ENCODE measurements at places on chromosomes 6 and 20.

- no peak for DNase-seq
Observed at GRCh38 chr6:16374461-16375200, 136.2 kb downstream of the GMPR start.

DNA sequence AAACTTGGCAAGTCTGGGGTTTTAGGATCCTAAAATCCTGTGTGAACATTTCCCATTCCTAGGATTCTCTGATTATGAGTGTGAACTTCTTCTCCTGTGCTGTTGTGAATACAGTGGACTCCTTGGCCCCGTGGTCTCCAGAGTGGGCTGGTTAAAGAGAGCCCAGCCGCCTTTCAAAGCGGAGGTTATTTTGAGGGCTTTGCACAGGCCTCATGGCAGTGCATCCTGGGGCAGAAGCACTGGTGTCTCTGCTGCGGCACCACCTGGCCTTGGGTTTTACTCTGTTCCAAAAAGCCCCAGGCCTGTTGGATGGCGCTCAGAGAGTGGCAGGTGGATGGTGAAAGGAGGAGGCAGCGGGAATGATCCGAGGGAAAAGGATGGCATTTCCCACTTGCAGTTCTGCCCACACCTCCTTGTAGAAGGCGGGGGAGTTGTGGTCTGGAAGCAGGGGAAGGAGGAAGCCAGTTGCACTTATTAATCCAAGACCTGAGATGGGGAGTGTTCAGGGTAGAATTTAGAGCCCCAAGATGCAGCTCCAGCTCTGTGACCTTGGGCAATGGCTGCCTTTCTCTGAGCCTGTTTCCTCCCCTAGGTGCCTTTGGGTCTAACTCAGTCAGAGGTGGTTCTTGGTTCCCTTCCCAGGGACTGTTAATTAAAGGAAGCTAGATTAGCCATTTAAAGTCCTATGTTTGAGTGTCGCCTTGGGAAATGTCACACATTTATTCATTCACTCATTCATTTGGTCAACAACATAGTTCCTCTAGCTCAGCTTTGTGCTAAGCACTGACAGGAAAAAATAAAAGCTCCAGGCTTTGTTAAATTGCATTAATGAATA, 22.4 kb downstream of the MMP24 start:
- DNase-seq = no peak

DNA sequence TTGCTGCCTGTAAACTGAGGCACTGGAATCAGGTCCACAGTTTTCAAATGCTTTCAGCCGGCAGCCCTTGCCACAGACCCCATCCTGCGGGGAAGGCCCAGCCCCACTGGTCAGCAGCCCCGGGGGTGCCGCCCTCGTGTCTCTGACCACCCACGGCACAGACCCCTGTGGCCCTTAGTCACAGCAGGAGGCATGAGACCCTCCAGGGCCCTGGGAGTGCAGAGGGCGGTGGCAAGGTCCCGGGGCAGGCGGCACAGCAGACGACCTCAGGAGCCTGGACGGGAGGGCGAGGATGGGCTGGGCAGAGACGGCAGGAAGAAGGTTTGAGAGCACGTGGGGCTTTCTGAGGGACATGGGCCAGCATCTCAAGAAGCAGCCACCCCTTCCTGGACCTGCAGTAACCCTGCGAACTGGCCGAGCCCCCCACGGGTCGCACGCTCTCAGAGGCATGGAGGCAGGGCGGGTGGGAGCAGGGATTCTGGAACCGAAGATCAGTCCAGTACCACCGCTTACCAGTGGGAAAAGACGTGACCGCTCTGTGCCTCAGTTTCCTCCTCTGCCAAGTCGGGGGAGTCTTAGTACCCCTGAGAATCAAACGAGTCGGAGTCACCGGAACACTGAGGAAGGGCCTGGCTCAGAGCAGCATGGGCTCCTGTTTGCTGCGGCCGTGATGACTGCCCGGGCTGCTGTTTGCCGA, 140.7 kb downstream of the TAF4 start:
- DNase-seq = no peak

GRCh38 chr20:45629496-45630100, at the start of gene WFDC10A:
Gene WFDC10A, plus strand, starts transcription at chr20:45629739. Its CDS starts 75 bp downstream, at chr20:45629814.
- no peak for DNase-seq

GRCh38 chr6:89522778-89523177, 89.8 kb downstream of the ANKRD6 start:
- DNase-seq = no peak

- no peak for DNase-seq
Observed at GRCh38 chr20:7195704-7196103, 428.2 kb downstream of the BMP2 start.

GRCh38 chr6:88843040-88843439, 120.4 kb downstream of the RNGTT start:
- no peak for DNase-seq

DNA sequence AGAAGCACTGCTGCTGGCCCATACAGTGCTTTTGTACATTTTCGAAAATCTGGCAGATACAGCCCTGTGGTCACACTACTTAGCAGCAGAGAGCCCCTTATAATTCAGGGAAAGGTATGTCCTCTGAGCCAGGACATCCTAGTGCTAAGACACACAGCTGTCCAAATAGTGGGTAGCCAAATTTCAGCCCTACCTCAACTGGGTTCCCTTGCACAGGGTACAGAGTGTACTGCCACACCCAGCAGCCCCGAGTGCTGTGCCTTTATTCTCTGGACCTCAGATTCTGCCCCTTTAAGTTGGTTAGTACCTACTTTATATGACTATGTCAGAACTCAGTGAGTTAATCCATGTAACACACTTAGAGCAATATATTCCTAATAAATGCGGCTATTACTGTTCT, 47.6 kb downstream of the PRPH2 start:
- no peak for DNase-seq

DNA sequence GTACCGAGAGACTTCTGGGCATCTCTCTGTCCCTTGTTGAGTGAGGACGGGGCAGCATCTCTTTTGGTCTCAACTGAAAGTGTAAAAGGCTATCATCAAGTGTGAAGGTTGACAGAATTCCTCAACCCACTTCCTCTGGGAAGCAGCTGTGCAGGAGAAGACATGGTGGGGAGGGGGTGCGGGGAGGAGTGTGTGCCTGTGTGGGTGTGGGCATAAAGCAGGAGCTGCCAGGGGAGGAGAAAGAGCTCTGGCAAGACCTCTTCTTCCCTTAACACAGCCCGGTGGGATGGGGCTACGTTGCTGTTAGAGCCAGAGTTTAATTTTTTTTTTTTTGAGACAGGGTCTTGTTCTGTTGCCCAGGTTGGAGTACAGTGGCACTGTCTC, 31.8 kb downstream of the CPXM1 start:
- DNase-seq = no peak

DNA sequence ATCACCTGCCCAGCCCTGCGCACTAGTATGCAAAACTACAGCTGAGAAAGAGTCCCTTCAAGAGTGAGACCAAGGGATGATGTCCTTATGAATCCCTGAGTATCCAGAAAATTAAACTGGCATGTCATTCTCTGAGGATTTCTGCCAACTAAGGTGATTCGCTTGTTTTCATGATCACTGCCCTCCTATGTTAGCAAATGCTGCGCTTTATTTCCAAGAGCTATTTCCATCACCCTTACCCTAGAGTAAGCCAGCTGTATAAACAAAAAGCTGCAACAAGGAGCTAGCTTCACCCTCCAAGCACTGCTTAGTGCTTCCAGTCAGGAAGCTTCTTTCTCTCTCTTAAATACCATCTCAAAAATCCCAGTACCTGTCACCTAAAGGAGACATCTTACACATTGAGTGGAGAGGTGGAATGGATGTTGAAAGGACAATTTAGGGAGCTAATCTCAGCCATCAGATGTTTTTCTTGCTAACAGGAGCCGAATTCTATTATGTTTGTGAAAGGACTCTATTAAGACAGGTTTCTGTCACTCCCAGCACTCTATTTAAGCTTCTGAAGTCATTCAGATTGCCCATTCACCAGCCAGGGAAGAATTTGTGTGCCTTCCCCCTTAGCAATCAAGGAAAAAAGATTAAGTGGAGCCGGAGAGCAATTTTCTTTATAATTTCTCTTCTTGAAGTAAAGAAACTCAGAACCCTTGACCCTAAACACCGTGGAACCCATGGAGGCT, 322.2 kb downstream of the NRN1 start:
- no peak for DNase-seq

DNA sequence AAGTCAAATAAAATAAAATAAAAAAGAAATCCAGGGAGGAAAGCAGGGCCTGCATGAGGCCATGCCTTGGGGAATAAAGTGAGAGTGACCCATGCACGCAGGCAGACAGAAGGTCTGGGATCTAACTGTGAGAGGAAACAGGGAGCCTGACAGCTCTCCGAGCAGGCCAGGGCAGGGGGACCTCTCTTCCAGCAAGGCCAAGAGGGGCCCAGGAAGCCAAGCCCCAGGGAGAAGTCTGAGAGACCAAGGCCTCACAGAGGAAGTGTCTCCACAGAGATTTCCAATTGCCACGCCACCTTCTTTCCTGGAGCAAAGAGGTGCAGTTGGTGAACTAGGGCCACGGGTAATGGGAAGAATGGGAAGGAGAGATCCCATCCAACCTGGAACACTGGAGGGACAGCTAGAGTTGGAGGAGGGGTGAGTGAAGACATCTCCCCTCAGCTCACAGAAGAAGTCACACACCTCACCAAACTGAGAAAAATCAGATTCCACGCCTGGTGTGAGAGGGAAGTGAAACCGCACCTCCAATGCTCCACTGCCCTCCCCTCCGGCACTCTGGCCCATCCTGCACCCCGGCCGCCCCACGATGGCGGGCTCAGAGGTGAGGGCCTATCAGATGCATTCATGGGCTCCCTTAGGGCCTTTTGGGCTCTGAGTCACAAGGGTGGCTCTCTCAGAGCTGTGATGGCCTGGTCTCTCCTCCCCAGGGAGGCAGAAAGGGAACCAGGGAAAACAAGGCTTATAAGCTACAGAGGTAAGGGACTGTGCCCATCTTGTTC, 25.1 kb upstream of the TAF8 start:
- no peak for DNase-seq

GRCh38 chr6:41736186-41736733, 852 bp upstream of the TFEB start:
- DNase-seq = no peak

DNA sequence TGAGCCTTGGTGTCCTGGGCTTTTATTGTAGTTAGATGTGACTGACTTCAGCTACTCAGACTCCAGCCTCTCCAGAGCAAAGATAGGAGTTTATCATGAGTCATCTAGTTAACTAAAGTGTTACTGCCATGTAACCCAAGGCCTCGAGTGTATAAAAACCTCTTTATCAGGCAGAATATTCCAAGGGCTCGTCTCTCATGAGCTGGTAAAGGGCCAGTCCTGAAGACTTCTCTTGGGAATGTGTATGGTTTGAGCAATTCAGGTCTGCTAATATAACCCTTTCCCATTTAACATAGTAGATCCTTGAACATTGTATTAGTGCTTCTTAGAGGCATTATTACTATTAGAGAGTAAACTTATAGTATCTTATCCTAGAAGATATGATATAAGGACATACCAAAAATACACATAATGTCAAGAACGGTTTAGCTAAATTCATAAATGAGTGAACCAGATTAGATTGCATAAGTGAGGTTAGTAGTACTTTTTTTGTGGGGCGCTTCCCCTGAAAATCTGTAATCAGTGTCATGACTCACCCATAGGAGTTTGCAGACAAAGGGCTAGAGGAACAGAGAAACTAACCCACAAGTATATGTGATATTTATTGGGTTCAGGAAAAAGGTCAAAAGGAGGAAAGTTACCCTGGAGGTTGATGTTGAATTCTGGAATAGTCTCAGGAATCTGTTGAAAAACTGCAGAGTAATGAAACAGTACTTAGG, 16.0 kb downstream of the DSE start:
- DNase-seq = no peak

- no peak for DNase-seq
Observed at GRCh38 chr6:75268988-75269354, 15.6 kb downstream of the TMEM30A start.

GRCh38 chr6:158543606-158544185, 16.2 kb upstream of the TMEM181 start:
- DNase-seq = no peak

DNA sequence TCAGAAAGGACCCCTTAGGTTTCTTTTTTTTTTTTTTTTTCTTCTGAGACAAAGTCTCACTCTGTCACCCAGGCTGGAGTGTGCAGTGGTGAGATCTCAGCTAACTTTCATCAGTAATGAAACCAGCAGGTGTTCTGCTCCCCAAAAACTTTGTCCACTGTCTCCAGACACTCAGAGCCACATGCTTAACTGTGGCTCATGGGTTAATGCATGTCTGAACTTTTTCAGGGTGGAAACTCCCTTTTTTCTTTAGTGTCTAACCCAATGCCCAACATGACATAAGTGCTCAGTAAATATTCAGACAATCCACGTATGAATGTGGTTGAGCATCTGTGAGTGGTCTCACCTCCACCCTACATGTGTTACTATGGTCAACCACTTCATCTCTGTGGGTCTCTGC, 45.4 kb downstream of the MYB start:
- DNase-seq = no peak

GRCh38 chr6:87342829-87343228, 1.8 kb upstream of the C6orf163 start:
- DNase-seq = no peak

GRCh38 chr6:170480050-170480692, 72.9 kb downstream of the PSMB1 start:
- no peak for DNase-seq

DNA sequence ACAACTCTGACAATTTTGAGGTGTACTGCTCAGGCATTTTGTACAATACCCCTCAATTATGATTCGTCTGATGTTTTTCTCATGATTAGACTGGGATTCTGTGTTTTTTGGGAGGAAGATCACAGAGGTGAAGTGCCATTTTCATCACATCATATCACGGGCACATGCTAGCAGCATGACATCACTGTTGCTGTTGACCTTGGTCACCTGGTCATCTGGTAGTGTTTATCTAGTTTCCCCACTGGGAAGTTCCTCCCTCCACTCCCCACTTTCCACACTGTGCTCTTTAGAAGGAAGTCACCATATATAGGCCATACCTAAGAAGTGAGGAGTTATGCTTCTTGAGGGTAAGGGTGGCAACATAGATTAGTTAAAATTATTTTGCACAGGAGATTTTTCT, 20.8 kb downstream of the GCM2 start:
- DNase-seq = no peak

DNA sequence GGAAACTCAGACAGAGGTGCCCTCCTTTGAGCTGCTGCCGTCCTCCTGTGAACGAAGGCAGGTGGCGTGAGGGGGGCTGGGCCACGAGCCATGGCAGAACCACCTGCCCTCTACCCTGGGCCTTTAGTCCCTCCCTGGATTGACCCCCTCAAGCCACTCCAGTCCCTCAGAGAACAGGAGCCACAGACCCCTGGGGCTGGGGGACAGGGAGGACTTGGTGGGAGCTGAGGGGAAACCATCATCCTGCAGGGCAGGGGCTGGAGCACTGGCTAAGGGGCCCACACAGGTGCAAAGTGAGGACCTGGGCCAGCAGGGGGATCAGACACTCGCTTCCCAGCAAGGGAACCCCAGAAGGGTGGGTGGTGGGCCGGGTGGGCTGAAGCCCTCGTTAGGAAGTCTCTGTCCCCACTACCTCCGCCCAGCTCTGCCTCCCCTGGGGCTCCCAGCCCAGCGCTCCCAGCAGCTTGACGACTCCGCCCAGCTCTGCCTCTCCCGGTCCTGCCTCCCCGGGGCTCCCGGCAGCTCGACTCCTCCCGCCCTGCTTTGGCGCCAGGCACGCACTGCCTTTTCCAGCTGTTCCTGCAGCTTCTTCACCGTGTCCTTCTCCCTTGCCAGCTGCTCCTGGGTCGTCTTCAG, 44.4 kb downstream of the DSTN start:
- DNase-seq = no peak
